ENCODE measurements at places on chromosomes 3 and 15. TPM values are rescaled to one million over a fixed set of nuclear protein-coding genes. Genes with fewer than 3 reads are reported as not detected.

The TMEM212 gene
- not detected for total RNA-seq

The ACP3 gene
- total RNA-seq, result 2.7 TPM

The GPR87 gene
- not detected for total RNA-seq

The DOCK3 gene
- 4.8 TPM for total RNA-seq

The CKMT1B gene
- 0.60 TPM for total RNA-seq

The CYP8B1 gene
- total RNA-seq, result not detected

The IQCF5 gene
- total RNA-seq, result not detected

The SERPINI2 gene
- 0.58 TPM for total RNA-seq

The GP5 gene
- not detected for total RNA-seq

The STAB1 gene
- 119 TPM for total RNA-seq

The CTXN2 gene
- not detected for total RNA-seq

The NEDD4 gene
- total RNA-seq, result 9.2 TPM

The SAMD7 gene
- total RNA-seq, result not detected

The BLM gene
- total RNA-seq, result 10.4 TPM

The EAF2 gene
- total RNA-seq, result 0.95 TPM

The ZPLD1 gene
- not detected for total RNA-seq

The SETMAR gene
- total RNA-seq, result 12.4 TPM

The CLDN18 gene
- not detected for total RNA-seq

The C3orf22 gene
- total RNA-seq, result not detected

The ADAMTSL3 gene
- total RNA-seq, result 6.6 TPM

The TP63 gene
- 0.37 TPM for total RNA-seq

The RGMA gene
- total RNA-seq, result 14.8 TPM

The SLC28A1 gene
- total RNA-seq, result 2.9 TPM

The HEG1 gene
- 68.1 TPM for total RNA-seq

The DCBLD2 gene
- 64.3 TPM for total RNA-seq

The AADACL2 gene
- 1.4 TPM for total RNA-seq

The NPAP1 gene
- total RNA-seq, result not detected

The PATL2 gene
- 4.1 TPM for total RNA-seq
